ENCODE measurements at places on chromosomes 4 and X.

GRCh38 chr4:84298023-84298718 lies 200.9 kb downstream of the NKX6-1 start:
- no peak for DNase-seq

- DNase-seq: peak; percentile 92
These were observed at the start of gene ARHGAP24 for GRCh38 chr4:85474818-85475630. TSS of gene ARHGAP24 (plus strand) at chr4:85475150.

GRCh38 chrX:42686296-42686695 lies 91.7 kb downstream of the PPP1R2C start:
- DNase-seq: no peak

DNA sequence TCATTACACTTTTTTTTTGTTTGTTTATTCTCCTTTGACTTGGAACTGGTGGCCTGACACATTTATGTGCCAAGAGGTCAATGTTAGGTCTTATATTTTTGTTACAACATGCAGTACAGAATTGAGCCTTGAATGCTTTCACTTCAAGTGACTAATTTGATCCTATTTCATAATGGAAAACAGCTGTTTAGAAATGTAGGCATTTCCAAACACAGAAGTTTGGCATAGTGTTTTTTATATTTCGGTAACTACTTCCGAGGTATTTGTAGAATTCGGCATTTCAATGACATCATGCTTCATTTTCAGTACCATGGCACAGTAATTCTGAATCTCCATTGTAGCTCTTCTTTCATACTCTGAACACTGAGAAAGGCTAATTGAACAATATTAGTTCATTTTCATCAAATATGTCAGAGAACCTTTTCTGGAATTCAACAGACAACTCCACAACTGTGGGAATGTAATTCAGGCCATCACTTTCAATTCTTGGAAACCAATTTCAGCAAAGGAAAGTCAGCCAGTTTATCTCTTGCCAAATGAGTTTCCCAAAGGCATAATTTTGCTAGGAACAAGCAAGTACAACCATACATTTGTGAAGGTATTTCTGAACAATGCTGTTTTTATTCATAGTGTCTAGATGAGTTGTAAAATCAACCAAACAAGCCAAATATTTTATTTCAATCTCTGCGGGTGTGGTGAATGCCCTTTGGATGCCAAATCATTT lies 11.4 kb downstream of the FAM120C start:
- peak; percentile 41 for DNase-seq

DNA sequence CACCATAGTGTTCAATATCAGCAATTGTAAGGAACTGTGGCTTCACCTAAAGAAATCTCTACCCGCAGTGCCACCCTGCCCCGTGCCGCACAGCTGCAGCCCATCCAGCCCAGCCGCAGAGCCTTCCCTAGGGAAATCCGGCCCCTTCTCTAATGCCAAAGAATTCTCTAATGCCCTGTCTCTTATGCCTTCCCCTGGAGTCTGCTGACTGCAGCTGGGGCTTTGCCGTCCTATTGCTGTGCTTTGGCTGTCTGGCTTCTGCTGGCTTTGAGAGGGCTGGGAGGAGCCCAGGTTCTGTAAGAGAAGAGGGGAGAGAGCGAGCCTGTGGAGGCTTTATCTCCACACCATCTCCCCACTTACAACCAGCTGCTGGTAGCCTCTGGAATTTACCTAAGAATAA lies 85.9 kb upstream of the HELT start:
- DNase-seq: no peak

DNA sequence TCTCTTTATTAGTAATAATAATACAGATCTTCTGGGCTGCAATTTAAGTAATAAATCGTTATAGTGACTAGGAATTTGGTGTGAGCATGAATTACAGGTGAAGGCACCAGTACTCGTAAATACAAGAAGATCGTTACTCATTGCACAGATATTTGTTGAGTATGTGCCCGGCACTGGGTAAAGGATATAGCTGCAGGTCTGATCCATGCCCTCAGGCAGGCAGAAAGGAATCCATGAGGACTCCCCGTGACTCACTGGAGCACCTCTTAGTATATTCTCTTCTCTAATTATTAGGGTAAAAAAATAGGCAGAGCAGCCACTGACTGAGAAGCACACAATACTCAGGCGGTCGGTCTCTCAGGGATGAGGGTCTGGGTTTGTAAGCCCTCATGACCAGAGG lies 868.3 kb downstream of the RAB28 start:
- DNase-seq: no peak

- no peak for DNase-seq
These were observed 96.0 kb upstream of the ATOH1 start for GRCh38 chr4:93732509-93732908.

- DNase-seq: no peak
These were observed 900.3 kb downstream of the PCDH7 start for GRCh38 chr4:31620476-31620875.

- no peak for DNase-seq
These were observed 593.8 kb downstream of the SMARCA1 start for GRCh38 chrX:128929271-128930057.

DNA sequence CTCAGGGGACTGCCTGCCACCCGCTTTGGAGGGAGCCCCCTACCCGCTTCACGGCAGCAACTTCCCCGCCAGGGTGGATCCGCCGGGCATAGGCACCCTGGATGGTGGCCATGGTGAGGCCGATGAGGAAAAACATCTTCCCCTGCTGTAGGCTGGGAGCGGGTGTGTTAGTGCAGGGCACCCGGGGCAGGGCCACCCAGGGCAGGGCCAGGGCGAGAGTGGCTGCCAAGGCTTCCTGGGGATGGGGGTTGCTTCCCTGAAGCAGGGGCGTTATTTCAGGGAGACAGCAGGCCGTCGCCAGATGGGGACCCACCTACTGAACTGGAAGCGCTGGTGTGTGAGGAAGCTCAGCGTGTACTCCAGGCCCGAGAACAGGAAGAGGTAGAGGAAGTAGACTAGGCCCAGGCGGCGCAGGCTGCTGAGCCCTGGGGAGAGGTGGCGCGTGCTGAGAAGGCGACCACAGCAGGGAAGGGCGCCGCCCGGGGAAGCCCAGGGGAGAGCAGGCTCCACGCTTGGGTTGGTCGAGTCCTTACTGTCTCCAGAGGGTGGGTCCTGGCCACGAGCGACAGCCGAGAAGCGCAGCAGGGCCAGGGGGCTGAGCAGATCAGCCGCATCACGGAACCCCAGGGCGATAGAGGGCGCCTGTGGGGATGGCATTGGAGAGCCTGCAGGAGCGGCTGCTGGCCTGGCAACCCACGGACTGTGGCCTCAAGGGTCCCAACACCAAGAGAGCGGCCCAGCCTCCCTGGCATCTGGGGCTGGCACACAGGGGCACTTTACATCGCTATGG lies 31.5 kb downstream of the NOP14 start:
- no peak for DNase-seq

DNA sequence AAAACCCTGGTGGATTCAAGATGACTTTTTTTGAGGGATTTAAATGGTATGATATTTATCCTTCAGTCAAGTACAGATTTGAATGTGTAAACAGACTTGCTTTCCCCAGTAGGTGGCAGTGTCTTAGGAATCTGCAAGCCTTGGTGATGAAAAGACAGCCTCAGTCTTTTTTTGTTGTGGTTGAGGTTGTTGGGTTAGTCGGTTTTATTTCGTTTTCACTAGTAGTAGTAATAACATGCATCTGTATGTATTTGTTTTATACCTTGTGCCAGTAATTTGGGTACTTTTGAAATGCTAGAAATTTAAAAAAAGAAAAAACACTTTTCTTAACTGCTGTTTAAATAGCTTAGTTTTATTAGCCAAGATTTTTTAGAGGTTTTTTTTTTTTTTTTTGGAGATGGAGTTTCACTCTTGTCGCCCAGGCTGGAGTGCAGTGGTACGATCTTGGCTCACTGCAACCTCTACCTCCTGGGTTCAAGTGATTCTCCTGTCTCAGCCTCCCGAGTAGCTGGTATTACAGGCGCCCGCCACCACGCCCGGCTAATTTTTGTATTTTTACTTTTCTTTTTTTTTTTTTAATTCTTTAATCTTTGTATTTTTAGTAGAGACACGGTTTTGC lies 39.2 kb downstream of the COPS4 start:
- peak; percentile 73 for DNase-seq

DNA sequence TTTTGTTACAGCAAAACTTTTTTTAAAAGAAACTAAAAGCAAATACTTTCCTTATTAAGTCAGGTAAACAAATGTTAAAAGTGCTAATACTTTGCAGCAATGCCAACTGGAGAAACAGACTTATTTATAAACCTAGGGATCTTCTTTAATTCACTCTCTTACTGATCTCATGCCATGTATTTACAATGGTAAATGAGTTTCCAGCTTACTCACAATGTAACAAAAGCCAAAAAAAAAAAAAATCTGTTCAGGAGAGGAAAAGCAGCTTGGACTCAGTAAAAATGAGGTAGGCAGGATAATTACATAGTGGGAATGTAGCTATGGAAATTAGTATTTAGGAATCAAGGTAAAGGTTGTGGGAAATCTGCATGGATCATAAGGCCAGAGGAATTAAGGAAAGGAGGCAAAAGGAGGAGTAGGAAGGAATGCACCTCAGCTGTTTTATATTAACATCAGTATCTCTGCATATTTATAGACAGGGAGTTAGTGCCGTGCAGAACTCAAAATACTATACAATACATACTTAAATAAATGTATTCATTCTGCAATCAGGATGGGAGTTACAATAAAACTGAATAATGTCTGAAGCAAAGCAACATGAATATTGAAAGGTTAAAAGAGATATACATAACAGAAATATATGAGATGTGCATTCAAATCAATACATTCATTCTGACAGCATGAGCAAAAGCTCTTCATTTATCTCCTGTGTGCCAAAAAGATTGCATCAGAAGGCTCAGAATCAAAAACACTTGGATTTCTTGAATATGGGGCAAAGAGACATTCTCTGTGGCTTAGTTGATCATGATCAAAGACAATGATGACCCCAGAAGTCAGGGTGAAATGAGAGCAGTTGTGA lies 57.9 kb upstream of the ETNPPL start:
- no peak for DNase-seq

GRCh38 chr4:177726111-177726510 lies 283.9 kb upstream of the AGA start:
- DNase-seq: no peak

- no peak for DNase-seq
These were observed 402.9 kb downstream of the PPP1R2C start for GRCh38 chrX:42375086-42375485.

DNA sequence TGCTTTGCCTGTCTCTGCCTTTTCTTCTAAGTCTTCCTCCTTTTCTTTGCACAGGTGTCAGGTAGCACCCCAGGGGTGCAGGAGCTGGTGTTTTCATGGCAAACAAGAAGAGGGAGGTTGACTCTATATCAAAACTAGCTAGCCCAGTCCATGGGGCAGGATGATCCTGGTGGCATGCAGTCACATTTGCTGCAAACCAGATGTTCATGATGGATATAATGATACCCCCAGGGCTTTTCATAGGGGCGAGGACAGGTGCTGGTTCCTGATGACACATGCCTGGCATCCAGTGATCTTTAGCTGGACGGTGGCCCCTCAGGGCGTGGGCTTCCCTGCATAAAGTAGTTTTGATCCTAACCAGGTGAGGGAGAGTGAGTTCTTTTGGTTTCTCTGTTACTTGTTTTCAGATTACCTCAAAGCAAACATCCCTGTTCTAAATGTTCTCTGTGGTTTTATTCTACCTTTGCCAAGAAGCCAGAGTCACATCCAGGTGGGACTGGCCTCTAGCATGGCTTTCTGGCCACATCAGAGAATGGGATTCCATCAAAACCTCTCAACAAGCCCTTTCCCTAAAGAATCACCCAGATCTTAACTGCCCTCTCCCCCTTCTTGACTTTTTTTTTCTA lies 11.2 kb upstream of the UBA6 start:
- no peak for DNase-seq

DNA sequence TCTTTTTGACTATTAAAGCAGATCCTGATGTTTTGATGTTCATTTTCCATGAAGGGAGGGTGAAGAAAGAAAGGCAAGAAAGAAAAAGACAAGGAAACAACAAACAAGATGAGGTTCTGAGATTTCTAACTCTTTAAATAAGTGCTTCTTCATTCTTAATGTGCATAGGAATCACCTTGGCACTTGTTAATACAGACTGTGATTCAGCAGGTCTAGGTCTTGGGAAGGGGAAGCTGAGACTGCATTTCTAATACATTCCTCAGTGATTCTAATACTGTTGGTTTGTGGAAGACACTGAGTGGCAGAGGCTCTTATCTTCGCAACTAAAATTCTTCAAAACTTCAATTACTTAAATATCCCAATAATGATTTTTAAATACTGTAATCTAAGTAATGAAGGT lies 95.2 kb upstream of the NAP1L5 start:
- no peak for DNase-seq

GRCh38 chr4:138199568-138200235 lies 42.4 kb downstream of the SLC7A11 start:
- DNase-seq: no peak

DNA sequence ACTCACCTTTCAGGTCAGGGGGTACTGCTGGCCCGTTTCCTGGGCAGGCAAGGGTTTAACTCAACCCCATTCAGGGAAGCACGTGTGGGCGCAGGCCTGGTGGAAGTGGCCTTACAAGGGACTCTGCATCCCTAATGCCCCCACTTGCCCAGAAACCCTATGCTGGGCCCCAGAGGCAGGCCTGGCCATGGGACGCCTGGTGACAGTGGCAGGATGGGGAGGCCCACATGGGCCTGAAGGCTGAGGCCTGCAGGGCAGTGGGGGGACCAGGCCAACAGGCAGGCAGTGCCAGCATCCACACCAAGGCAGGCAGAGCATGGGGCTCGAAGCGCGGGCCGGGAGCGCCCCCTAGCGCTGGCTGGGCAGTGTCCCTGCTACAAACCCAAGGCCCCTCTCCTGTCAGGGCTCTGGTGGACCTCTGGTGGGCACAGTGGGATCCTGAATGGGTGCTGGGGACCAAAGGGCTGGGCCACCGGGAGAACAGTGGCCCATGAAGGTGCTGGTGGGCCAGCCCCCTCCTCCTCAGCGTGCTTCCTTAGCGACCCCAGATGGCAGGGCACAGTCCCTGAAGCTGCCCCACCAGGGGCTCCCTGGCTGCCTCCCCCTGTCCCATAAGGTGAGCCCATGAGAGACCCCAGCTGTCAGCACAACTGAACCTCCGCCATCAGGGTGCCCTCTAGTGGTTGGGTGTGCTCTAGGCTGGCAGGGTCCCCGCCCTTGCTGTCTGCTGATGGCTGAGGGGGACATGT lies 16.8 kb downstream of the FGFR3 start:
- DNase-seq: peak; percentile 16

GRCh38 chr4:109296527-109296926 lies 5.9 kb downstream of the COL25A1 start:
- DNase-seq: no peak

GRCh38 chr4:106690487-106690886 lies 321.9 kb upstream of the GIMD1 start:
- DNase-seq: no peak

Measured in AG09319 (cell line).